NCI-H1436 treated with DMSO at 0.1 percent for 48 hours (cell line): ENCODE measurements at places on chromosomes 1 and 21.

DNA sequence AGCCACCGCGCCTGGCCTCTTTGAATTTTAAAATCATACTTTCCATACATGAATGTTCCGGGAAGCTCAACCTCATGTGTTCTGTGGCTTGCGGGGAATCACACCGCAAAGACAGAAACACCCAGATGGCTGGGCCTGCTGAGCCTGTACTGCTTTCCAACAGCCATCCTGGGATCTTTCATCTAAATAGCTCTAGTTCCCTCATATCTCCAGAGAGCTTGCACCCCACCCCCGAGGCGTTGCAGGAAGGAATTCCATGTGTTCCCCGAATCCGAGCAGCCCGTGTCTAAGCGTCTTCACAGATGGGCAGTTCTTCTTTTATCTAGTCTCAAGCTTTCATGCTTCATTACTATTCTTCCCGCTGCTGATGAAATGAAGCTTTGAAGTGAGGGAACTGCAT, 66.4 kb downstream of the IGSF21 start:
- DNase-seq: no peak

DNA sequence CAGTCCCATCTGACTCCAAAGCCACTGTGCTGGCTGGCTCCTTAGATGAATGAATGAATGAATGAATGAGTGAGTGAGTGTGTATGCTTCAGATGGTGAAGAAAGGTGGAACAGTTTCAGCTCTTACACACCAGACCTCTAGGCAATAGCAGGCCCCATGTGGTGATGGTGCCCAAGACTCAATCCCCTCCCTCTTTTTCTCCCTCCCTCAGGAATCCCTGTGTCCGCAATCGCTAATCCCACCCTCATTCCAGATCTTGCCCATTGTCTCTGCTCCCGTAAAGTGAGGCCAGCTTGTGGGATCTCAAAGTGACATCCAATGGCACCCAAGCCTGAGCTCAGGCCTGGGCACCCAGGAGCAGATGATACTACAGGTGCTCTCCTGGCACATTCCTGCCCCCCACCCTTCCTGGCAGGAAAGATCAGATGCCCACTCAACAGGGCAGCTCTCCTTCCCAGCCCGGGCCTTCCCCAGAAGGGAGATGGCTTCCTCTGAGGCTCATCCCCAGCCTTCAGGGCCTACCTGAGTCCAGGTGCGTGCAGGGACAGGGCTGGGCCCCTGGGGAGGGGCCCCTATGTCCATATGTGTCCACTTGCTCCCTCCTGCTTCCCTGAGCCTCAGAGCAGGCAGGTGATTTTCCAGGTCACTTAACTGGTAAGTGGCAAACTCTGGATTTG, 106.4 kb downstream of the HMGB4 start:
- DNase-seq: no peak

DNA sequence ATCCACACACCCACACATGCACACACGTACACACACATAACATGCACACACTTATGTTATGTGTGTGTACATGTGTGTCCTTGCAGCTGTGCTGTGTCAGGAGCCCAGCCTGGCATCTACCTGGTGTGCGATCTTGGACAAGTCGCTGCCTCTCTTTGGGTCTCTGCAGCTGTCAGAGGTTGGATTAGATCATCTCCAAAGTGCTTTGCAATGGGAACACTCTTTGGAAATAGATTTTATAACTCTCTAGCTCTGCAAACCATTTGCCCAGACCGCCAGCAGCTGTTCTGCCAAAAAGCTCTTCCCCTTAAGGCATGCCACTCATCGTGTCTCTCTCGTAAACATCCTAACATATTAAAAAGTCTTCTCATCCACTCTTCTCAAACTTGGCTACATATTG, 4.7 kb downstream of the PKP1 start:
- DNase-seq: no peak

- DNase-seq: no peak
These were observed 58.3 kb downstream of the RGS5 start for GRCh38 chr1:163144418-163144817.

DNA sequence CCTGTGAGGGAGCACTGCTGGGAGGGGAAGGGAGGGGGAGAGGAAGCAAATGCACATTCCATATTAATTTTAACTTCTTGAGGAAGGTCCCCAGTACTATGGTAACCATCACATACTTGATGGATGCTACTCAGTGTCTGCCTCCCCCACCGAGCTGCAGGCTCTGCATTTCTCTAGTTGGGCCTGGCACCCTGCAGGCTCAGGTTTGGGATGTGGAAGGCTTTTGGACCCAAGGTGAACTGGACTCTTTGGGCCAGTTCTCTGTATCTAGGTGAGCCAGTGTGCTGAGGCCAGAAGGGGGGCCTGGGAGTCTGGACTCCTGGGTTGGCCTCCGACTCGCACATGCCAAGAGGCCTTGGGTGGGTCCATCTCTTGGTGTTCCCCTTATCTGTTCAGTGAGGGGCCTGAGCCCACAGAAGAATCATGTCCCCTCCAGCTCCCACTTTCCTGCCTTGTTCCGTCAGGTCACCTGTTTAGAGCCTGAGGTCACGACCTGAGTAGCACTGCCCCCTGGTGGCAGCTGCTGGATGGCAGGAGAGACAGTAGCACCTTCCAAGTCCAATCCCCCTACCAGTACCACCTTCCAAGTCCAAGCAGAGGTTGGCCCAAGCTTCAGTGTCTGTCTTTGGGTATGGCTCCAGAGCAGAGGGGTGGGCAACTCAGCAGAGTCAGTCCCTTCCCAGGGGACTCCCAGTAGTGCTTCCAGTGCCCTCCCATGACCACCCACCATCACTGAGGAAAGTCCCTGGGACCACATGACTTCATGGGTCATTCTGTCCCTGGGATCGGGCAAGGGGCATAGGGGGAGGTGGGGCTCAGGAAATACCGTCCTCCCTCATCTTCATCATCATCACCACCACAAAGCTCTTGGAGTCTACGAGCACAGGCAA, 241.8 kb downstream of the TRABD2B start:
- DNase-seq: no peak

- DNase-seq: no peak
These were observed 30.7 kb downstream of the VASH2 start for GRCh38 chr1:212981025-212981495.

- no peak for DNase-seq
These were observed 348.3 kb downstream of the AJAP1 start for GRCh38 chr1:5002676-5003075.

- DNase-seq: no peak
These were observed 38.7 kb upstream of the BATF3 start for GRCh38 chr1:212738330-212738729.

DNA sequence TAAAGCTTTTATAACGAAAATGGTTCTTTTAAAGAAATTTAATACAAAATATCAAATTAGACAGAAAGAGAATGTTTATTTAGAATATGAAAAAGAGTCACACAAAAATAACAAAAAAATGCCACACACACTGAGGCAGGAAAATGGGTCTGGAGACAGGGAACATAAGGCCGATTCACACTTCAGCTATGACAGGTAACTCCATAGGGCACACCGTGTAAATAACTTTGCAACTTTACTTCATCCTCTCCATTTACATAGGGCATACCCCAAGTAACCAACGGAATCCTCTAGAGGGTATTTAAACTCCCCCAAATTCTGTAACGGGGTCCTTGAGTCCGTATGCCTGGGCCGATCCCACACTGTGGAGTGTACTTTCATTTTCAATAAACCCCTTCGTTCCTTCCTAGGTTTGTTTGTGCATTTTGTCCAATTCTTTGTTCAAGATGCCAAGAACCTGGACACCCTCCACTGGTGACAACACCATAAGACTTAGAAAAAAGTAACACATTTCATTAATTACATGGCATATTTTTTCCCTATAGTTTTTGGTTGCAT, 23.1 kb upstream of the PTGS2 start:
- DNase-seq: no peak

- DNase-seq: no peak
These were observed 8.1 kb upstream of the TADA1 start for GRCh38 chr1:166884040-166884642.

- no peak for DNase-seq
These were observed 37.0 kb upstream of the PARP1 start for GRCh38 chr1:226444901-226445300.

- no peak for DNase-seq
These were observed 45.1 kb upstream of the EXO1 start for GRCh38 chr1:241802863-241803262.
